NCI-H1694 treated with DMSO at 0.1 percent for 48 hours (cell line): ENCODE measurements at places on chromosomes 2 and 18.

GRCh38 chr2:185745864-185746859 is 7.6 kb downstream of the FSIP2 start:
- no peak for DNase-seq

GRCh38 chr2:45300026-45300750 is 290.9 kb upstream of the SIX2 start:
- DNase-seq = no peak

DNA sequence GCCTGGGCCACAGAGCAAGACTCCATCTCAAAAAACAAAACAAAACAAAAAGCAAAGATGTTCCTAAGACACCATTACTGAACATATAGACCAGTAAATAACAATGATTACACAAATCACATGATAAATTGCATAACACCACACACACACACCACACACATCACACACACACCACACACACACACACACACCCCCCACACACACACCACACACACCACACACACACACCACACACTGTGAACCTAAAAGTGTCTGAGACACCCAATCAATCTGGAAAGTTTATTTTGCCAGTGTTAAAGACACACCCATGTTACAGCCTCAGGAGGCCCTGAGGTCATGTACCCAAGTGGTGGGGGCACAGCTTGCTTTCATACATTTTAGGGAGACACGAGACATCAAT is 62.6 kb upstream of the ASAP2 start:
- no peak for DNase-seq

DNA sequence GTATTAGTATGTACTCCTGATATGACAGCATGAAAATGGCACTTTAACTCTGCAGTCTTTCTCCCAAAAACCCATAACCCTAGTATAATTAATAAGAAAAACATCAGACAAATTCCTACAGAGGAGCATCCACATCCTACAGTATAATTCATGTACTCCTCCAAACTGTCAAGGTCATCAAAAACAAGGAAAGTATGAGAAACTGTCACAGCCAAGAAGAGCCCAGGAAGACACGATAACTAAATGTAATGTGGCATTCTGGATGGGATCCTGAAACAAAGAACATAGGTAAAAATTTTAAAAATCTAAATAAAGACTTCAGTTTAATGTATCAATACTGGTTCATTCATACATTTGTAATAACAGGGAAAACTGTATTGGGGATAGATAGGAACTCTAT is 88.2 kb downstream of the SLC66A3 start:
- DNase-seq = no peak

DNA sequence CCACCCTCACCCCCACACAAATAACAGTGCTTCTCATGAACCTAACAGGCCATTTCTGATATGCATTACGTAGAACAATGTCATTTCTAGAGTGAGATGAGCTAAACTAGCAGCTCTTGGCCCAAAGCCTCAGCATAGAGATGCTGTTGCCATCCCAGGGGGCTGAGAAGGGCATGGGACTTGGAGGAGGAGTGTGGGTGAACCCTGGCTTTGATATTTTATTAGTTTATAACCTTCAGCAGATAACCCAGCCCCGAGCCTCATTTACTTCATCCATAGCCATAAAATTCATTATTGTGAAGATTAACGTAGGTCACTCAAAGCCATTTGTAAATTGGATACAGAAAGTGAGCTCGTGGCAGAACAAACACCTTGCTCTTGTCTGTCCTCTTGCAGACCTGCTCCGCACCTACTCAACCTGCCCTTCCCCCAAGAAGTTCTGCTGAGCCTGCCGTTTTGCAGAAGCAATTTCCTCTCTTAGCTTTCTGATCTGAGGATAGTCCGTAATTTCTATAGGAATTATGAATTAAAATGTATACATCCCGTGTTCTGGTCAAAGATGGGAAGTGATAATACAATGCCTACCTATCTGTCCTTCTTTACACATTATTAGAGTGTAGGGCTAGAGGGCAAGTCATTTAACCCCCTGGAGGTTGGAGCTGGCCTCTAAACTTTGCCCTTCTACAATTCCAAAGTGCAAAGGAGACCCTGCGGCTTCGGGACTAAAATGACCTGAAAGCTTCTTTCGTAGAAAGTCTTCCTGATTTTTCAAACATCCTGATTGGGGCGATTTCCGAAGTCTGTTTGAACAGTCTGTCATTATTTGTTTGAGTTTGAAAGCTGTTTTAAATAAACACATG is 187.4 kb downstream of the BCL2 start:
- no peak for DNase-seq

DNA sequence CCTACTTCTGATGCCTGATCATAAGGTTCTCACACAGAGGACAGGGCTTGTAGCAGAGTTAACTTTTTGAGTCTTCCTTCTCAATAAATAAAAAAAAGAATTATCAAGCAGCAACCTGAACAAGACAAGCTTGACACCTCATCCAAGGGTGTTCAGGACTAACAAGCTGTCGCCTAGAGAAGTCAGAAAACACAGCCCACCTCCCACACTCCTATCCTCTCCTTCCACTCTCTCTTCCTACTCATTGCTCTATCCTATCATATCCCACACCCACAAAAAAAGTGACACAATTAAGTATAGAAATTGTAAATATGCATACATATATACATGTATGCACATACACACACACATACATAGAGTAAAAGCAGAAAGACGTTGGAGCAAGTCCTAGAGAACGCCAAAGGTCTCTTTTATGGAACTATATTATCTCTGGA is 5.4 kb downstream of the NBAS start:
- DNase-seq = no peak

DNA sequence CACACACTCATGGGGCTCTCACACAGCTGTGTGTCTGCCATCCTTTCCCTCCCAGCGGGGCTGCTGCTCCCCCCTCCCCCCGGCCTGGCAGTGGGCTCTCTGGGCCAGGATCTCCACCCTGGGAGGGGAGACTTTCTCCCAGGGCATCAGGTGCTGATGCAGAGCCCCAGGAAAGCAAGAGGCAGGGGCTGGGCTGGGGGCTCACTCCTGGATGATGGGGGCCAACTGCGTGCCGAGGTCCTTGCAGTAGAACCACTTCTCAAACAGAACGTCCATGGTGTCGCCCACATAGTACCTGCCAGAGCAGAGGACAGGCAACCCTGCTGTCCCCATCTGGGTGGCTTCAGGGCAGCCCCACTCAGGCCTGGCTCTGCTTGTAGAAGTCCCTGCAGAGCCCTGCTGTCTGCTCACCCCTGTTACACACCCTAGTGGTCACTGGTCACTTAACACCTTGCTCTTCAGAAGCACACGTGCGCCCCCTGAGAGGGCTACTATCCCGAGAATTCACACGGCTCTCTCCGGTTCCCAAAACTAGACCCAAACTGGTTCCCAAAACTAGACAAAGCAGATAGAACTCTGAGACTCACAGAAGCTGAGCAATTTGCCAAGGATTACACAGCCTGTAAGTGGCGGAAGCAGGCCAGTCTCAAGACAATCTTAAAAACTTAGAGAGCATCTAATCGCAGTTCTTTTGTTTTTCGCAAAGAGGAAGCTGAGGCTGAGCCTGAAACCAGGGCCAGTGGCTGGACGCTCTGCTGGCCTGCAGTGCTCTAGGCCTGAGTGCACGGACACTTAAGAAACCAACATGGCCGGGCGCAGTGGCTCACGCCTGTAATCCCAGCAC is 6.6 kb upstream of the OXER1 start:
- peak; percentile 22 for DNase-seq

DNA sequence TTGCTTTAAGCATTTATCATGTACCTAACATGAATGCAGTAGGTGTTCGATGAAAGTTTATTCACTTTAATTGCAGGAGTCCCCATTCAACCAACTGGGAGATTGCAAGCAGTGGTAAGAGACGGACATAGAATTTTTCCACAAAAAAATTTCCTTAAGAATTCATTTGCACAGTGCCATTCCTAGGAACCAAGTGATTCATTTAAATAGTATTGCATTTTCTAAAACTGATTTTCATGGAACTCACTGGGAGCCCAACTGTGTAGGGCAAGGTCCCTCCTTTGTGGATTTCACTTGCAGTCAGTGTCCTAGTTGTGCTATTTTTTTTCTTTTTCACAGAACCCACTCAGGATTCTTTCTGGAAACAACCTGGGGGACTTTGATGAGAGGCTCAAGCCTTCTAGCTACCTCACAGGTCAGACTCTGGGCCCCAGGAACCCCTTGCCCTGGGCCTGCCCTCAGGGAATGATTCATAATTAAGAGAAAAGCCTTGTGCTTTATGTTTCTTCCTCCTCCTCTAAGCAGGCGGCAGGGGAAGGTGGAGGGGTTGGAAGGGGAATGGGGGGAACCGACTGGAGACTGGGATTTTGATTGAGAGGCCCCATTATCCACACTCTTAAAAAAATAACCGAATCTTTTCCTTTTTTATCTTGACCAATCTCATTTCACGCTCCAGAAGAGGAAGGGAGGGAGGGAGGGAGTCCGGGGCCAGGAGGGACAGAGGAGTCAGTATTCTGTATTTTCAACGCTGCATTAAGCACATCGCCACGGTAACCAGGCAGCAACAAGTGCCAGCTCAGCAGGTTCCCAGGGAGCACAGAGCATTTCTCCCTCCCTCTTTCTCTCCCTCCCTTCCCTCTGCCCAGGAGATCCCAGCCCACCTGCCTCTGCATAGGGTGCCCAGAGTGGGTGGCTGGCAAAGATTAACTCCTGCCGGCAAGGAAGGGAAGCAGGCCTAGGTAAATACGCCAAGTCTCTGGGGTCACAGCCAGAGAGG is 51.8 kb downstream of the PSD4 start:
- DNase-seq = peak; percentile 39

DNA sequence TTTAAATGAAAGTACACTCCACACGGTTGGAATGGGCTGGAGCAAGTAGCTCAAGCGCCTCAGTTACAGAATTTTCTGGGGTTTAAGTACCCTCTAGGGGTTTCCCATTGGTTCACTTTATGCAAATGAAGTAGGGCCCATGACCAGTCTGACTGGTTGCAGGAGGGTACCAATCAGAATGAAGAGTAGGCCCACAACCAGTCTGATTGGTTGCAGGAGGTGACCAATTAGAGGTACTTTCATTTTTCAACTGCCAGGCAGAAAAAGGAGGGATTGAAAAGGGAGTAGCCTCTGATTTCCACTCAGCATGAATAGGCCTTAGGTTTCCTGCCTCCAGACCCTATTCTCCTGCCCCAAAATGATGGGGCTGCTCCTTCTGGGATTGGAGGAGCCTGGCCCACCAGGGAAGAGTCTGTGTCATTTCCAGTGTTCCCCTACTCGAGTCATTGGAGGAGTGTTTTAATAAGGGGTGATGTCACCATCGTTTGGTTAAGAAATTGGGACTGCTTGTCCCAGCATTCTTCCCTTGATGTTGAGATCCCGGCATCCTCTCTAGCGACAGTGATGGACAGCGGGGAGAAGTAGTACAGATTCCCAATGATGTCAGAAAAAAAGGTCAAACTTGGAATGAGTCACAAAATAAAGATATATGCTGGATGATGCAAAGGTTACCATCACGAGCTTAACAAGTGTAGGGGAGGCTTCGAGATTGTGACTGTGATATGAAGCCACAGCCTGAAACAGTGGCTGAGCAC is 210.4 kb downstream of the SH3BP4 start:
- no peak for DNase-seq

GRCh38 chr18:59455728-59456276 is 96.7 kb upstream of the LMAN1 start:
- DNase-seq = no peak
